ELR (cell line): ENCODE measurements at places on chromosomes 11 and 22.

GRCh38 chr11:88814076-88814475 is 251.7 kb downstream of the GRM5 start:
- no peak for DNase-seq

DNA sequence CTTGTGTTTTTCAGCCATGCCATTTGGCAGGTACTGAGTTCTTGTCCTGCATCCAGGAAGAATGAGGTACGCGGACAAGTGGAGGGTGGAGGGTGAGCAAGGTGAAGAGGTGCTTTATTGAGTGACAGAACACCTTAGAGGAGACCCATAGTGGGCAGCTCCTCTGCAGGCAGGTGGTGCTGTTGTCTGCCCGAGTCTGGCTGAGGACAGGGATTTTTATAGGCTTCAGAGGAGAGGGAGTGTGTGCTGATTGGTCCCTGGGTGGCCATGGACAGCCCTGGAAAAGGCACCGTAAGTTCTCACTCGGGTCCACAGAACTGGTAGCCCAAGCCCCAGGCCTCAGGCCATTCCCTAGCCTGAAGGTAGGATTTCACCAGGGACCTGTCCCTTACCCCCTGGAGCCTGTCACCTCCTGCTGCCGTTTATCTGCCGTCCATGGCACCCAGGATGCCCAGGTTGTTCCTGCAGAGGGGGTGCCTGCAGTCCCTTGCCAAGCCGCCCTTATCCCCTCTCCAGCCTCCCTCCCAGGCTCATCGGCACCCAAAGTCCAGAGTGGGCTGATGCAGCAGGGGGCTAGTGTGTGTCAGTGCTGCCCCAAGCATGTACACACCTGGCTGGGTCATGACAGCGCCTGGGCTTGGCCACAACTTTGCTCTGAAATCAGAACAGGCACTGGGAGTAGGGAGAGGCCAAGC is 213.6 kb downstream of the LRRC4C start:
- DNase-seq: no peak

DNA sequence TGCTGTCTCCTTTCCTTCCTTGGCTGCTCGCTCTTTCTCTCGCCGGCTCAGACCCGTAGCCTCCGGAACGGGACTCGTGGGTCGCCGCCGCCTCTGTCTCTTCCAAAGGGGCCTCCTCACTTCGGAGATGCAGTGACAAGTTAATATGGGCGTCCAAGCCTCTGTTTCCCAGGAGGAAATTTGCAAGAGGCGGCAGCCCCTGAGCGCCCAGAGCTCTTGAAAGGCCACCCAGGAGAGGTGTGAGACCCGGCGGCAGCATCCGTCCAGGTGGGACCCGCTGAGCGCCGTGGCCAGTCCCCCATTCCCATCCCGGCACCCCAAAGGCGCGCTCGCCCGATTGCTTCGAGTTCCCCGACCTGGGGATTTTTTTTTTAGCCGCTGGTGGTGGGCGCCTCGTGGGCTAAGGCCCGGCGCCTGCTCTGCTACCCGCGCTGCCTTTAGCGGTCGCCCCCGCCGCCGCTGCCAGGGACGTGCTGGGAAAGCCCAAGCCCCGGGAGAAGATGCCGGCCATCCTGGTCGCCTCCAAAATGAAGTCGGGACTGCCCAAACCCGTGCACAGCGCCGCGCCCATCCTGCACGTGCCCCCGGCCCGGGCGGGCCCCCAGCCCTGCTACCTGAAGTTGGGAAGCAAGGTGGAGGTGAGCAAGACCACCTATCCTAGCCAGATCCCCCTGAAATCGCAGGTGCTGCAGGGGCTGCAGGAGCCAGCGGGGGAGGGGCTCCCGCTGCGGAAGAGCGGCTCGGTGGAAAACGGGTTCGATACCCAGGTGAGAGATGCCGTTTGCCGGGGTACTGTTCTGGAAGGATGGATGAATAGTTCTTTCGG is 772 bp downstream of the NAV2 start:
- DNase-seq: peak; percentile 33

DNA sequence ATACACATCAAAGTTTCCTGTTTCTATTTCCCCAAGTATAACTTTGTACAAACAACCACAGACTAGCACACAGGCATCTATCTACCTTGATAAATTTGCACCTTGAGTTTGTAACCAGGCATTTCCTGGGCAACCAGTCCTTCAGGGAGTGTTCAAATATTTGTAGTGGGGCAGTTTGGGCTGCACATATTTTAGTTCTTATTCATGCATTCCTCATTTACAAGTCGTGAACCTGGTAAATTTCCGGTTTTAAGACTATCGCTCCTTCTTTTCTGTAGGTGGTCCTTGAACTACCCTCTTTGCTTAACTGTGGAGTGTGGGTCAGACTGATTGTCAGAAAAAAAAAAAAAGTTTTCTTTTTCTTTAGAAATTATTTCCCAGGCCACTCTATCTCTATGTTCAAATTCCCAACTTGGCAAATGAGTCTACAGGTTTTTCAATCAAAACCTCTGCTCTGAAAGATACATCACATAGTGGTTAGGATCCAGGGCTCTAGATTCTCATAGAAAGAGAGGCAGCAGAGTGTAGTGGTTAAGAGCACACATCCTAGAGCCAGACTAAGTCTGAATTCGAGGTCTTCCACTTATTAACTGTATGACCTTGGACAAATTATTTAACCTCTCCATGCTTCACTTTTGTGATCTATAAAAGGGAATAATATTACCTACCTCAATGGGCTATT is 201.5 kb downstream of the SOX6 start:
- DNase-seq: peak; percentile 1

DNA sequence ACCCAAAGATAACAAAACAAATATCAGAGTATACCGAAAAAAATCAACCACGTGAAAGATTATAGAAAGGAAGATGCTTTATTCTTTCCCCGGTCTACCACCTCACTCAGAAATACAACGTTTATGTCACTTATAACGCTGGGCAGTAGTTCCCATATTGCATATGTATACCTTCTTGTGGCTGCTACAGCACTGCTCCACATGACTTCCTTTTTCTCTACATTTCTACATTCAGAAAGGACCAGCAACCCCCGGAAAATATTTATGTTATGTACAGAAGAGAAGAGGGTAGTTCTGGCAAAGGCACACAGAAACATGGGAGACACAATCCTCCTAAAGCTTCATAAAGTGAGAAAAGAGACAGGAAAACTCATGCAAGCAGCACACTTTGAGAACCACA is 56.8 kb downstream of the MTMR2 start:
- DNase-seq: no peak

DNA sequence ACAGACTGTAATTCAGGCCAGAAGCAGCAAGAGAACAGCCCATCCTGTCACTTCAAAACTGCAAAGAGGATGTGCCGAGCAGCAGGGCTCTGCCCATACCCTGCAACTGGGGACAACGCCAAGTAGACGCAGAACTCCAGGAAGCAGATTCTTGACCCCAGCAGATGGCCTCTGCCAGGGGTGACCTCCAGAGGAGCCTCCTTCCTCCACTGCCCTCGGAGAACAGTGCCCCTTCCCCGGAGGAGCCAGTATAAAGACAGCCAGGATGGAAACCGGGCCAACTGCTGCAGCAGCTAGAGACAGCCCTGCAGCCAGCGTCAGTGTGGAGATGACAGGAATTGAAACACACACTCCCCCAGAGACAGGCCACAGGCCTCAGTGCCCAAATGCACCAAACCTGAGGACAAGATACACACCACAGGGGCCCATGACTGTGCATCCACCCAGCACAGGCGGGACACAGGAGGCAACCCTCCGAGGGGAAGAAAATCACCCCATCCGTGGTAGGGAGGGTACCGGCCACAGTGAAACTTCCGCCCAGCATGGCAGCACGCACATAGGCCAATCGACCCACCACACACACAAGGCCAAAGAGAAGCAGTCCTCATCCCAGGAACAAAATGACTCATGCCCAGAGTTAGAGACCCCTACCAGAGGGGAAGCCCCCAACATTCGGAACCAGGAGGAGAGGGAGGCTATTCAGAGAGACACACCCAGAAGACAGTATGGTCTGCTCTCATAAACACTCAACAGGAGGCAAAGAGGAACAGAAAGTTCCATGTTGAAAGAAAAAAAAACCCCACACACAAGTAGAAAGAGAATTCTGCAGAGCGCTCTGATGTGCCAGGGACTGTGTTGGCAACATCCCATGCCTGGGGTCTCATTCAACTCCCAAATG is 5.6 kb downstream of the AHNAK start:
- peak; percentile 35 for DNase-seq

- DNase-seq: no peak
Measured at GRCh38 chr11:105899772-105900171, 122.3 kb downstream of the MSANTD4 start.

DNA sequence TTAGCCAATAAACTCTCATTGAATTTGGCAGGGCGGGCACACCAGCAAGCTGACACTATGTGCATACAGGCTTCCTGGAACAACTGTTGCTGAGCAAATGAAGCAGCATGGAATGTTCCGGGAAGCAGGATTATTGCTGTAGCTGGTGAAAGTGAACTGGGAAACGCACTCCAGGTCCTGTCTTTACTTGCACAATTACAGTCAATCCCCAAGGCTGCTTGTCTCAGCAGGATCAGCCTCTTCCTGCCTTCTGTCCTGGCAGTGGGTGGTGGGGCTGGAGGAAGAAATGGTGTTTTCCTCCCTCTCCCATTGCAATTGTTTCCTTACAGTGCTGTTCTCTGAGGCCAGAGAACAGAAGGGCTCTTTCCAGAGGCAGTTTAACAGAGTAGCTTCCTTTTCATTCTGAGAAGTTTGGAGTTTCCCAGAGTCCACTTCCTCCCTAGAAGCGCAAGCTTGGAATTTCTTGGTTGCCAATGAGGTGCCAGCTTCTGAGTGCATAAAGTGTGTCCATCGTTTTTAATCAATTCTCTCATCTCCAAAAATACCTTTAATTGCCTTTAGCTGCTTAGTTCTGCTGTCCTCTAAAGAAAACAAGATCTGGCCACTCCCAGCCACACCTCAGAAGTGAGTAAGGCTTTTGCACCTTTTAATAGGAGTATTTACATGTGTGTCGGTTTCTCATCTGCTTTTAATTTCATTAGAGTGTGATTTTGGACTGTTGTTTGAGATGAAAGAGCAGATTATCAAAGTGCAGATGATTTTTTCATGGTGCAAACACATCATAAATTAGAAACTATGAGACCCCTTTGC is 19.9 kb downstream of the CD44 start:
- no peak for DNase-seq

DNA sequence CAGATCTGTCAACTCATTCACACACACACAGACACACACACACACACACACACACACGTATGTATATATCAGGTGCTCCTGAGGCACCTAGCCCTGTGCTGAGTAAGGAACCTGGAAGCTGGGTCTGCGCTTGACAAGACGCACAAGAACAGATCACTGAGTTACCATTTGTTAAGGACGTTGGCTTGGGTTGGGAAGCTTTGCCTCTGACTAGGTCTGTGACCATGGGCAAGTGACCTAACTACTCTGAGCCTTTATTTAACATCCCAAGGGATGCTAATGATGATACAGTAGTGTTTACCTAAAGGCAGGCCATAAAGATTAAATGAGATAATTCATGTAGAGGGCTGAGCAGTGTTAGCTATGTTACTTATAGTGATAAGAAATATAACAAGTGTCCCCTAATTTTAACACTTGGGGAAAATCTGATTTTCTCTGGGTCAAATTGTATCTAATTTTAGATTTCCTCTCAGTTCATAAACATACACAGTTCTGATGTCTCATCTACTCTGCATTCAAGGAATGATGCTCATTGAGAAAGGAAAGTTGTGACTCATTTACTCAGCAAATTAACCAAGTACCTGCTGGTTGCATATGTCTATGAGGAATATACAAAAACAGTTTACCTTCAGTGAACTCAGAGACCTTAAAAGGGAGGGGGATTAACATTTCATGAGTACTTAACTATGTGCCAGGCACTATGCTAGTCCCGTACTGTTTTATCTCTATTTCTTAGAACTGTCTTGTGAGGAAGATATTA is 13.6 kb downstream of the RNF185 start:
- peak; percentile 95 for DNase-seq

DNA sequence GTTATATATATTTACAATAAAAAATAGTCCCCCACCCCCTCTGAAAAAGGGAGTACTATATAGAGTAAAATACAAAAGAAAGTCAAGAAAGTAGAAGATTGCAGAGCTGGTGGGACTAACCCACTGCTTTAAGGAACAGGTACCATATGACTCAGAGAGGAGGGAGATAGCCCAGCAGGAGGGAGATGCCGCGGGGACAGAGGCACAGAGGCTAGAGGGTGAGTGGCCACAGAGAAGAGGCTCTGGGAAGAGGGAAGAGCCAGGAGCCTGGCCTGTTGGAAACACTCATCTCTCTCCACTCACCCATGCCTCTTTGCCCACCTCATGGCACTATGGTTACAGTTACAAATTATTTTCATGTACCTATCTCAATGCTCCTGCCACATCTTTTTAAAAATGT is 53.6 kb upstream of the LYVE1 start:
- no peak for DNase-seq

GRCh38 chr22:30000566-30000965 is 79.7 kb upstream of the HORMAD2 start:
- peak; percentile 61 for DNase-seq

- no peak for DNase-seq
Measured at GRCh38 chr11:106086135-106086534, 8.7 kb downstream of the AASDHPPT start.

DNA sequence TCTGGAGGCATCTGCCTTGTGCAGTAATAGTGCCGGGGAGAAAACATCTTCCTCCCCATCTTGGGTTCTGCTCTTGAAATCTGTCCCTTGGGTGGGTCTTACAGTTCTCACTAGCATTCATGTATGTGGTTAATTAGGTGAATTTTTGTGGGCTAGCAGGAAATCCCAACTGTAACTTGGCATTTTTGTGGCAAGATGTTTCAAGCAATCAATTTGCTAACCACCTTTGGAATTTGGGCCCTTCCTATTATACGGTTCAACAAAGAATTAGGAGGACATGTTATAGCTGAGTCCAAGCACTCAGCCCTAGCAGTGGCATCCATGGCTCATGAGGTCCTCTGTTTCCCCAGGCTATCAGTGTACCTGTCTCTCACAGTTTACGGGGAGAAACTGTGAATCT is 89.1 kb upstream of the MTNR1B start:
- DNase-seq: no peak
